Astrocyte (in vitro differentiated cells and primary cell): ENCODE measurements at places on chromosomes 1 and 21. TPM values are rescaled to one million over a fixed set of nuclear protein-coding genes. Genes with fewer than 3 reads are reported as not detected.

DNA sequence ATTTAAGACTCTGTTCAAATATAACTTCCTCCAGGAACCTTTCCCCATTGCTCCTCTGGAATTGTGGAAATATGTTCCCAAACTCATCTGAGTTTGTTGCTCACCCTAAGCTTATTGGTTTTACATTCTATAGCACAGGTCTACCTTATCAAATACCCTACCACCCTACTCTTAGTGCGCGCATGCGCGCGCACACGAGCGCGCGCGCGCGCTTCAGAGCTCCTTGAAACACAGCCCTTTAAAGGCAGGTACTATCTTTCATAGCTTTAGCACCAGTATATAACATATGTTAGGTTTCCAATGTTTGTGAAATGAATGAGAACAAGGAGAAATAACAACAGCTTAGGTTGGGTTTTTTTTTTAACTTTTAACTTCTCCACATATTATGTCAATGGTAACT lies 3.5 kb downstream of the IPP start:
- H3K27ac ChIP-seq, result no peak overlapping the region
- H3K27me3 ChIP-seq, result no peaks in the 10 kb centered on the region

GRCh38 chr1:41878495-41878894 lies 40.2 kb downstream of the HIVEP3 start:
- no peak overlapping the region for H3K27ac ChIP-seq
- peaks cover 11% of the 10 kb centered on the region for H3K4me1 ChIP-seq
- no peaks in the 10 kb centered on the region for H3K27me3 ChIP-seq
- no peaks in the 10 kb centered on the region for H3K36me3 ChIP-seq
- no peak overlapping the region for H3K4me3 ChIP-seq

- no peak overlapping the region for H3K4me3 ChIP-seq
- H3K4me1 ChIP-seq, result peaks cover 69% of the 10 kb centered on the region
- H3K27ac ChIP-seq, result peak overlapping the region; percentile 85
Measured at GRCh38 chr1:22831729-22832413, 121.2 kb downstream of the EPHB2 start.

GRCh38 chr1:90650401-90650800 lies 66.7 kb downstream of the BARHL2 start:
- no peak for DNase-seq
- no peaks in the 10 kb centered on the region for H3K4me1 ChIP-seq
- no peaks in the 10 kb centered on the region for H3K36me3 ChIP-seq
- H3K27ac ChIP-seq, result no peak overlapping the region

Gene KIF26B
- 6.8 and 11.4 TPM in 2 replicates for total RNA-seq

Gene FCGR3A
- total RNA-seq, result not detected in 2 replicates

Gene PBXIP1
- total RNA-seq, result 89.2 and 96.4 TPM in 2 replicates

Gene CLSTN1
- total RNA-seq, result 181 and 197 TPM in 2 replicates

Gene RCSD1
- 0.58 and 0.98 TPM in 2 replicates for total RNA-seq

Gene RIMKLA
- total RNA-seq, result 0.12 and 0.20 TPM in 2 replicates

Gene PKN2
- total RNA-seq, result 32.7 and 37.5 TPM in 2 replicates
